ENCODE measurements at places on chromosomes 16 and 17. TPM values are rescaled to one million over a fixed set of nuclear protein-coding genes. Genes with fewer than 3 reads are reported as not detected.
A peak's percentile ranks its signal among the peaks of the same experiment; 100 is the strongest.

The KRTAP2-3 gene
- total RNA-seq, result 1.4 TPM

- no peak overlapping the region for H3K4me3 ChIP-seq
- H3K27me3 ChIP-seq, result no peaks in the 10 kb centered on the region
- H3K27ac ChIP-seq, result peak overlapping the region; percentile 52
Measured at GRCh38 chr16:50338371-50339231, 30.2 kb downstream of the BRD7 start.

- peaks cover 2% of the 10 kb centered on the region for H3K27me3 ChIP-seq
- peaks cover under 1% of the 10 kb centered on the region for H3K4me1 ChIP-seq
- no peak for DNase-seq
- H3K36me3 ChIP-seq, result no peaks in the 10 kb centered on the region
- no peak overlapping the region for H3K4me3 ChIP-seq
Measured at GRCh38 chr16:81946206-81946605, 65.1 kb downstream of the SDR42E1 start.

The IL34 gene
- total RNA-seq, result 1.3 TPM

DNA sequence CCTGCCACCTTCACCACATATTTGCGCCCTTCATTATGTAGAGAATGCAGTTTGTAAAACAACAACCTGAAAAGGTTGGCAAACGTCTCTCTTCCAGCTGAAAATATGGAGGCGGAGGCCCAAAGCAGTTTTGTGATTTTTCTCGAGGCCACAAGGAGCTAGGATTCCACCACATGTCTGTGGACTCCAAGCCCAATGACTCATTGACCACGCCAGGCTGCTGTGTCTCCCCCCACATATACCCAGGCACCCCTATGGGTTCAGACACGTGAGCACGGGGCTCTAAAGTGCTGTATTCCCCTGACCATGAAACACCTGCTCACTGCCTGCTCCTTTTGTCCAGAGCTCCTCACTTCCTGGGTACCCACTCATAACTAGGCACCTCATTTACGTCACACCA lies 121.4 kb upstream of the CDH5 start:
- DNase-seq, result peak; percentile 19
- H3K27me3 ChIP-seq, result no peaks in the 10 kb centered on the region

DNA sequence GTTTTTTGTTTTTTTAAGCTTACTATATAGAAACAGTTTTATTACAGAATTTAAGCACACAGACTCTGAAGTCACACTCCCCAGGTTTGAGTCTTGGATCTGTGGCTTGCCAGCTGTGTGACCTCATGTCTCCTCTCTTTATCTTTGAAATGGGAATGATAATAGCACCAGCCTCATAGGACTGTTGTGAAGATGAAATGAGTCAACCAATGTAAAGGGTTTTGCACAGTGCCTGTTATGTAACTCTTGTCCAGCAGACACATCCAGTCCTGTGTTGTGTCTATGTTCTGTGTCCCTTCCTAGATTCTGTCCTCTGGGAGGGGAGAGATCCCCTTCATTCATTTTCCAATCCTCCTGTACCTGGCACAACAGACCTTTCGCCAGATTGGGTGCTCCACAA lies 3.1 kb upstream of the CPD start:
- H3K27me3 ChIP-seq, result no peaks in the 10 kb centered on the region
- H3K27ac ChIP-seq, result no peak overlapping the region
- no peaks in the 10 kb centered on the region for H3K36me3 ChIP-seq
- DNase-seq, result peak; percentile 28

The KRTAP2-1 gene
- not detected for total RNA-seq

The RSKR gene
- total RNA-seq, result 2.8 TPM

DNA sequence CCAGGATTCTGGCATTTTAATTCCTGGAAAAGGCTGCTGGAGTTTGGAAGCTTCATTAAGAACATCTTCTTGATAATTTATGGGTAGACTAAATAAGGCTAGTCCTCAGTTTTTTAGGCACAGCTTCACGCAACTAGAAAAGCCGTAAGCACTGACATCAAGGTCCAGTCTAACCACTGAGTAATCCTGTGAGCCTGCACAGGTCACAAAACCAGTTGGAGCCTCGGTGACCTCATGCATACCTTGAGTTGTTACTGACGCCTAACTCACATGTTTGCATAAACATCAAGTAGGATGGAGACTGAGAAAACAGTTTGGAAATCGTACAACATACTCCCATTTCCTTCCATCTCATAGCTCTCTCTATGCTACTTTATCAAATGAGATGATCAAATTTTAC lies 63.8 kb upstream of the RCVRN start:
- DNase-seq, result peak; percentile 91
- H3K27me3 ChIP-seq, result no peaks in the 10 kb centered on the region
- H3K4me3 ChIP-seq, result no peak overlapping the region
- no peak overlapping the region for H3K27ac ChIP-seq

GRCh38 chr17:73474370-73474988 lies 162.7 kb upstream of the CDC42EP4 start:
- H3K27me3 ChIP-seq, result no peaks in the 10 kb centered on the region
- no peaks in the 10 kb centered on the region for H3K36me3 ChIP-seq
- H3K4me3 ChIP-seq, result no peak overlapping the region
- H3K27ac ChIP-seq, result no peak overlapping the region
- peak; percentile 39 for DNase-seq

- H3K27me3 ChIP-seq, result no peaks in the 10 kb centered on the region
- peak; percentile 99 for DNase-seq
- H3K36me3 ChIP-seq, result no peaks in the 10 kb centered on the region
- H3K27ac ChIP-seq, result peak overlapping the region; percentile 82
Measured at GRCh38 chr16:29943846-29944799, 17.8 kb upstream of the TMEM219 start.

DNA sequence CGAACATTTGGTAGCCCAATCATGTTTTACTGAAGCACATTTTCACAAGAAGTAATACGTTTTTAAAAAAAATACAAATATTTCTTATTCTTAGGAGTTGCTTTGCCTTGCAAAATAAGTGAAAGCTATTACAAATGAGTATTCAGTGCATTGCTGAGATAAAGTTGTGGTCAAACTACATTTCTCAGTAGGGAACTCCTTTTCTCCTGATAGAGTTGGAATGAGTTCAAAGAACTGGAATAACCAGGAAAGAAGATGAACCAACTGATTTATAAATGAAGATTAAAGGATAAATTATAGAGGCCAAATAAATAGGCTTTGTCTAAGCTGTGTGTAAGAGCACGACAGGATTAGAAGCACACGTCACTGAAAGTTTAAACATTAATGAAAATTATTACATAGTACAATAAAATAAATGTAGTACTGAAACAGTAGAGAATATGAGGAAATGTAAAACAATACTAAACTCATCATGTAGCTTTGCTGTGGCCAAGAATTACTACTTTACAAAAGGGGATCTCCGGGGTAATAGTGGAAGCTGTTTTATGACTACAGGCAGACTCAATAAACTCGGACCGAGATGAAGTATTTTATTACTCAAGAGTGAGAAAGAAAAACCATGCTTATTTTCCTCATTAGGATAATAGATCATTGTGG lies 73.6 kb downstream of the KCNJ2 start:
- DNase-seq, result no peak
- no peaks in the 10 kb centered on the region for H3K4me1 ChIP-seq
- no peaks in the 10 kb centered on the region for H3K27me3 ChIP-seq
- H3K4me3 ChIP-seq, result no peak overlapping the region

DNA sequence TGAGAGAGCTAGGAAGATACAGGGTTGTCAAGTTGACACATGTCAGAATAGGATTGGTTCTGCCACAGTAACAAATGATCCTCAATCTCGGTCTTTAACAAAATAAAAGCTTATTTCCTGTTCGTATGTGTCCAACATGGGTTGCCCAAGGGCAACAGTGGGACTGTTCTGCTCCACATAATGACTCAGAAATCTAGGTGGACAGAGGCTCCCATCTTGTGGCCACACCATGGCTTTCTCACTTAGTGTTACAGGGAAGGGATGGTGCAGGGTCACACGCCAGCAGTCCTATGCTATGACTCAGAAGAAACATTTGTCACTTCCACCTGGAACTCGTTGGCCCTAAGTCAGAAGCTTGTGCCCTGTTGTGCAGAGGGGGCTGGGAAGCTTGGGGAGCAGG lies 364.9 kb downstream of the SNX29 start:
- peak; percentile 75 for DNase-seq
- no peaks in the 10 kb centered on the region for H3K36me3 ChIP-seq
- peaks cover 15% of the 10 kb centered on the region for H3K4me1 ChIP-seq
- no peak overlapping the region for H3K27ac ChIP-seq
- H3K4me3 ChIP-seq, result no peak overlapping the region

The FOXN1 gene
- not detected for total RNA-seq

DNA sequence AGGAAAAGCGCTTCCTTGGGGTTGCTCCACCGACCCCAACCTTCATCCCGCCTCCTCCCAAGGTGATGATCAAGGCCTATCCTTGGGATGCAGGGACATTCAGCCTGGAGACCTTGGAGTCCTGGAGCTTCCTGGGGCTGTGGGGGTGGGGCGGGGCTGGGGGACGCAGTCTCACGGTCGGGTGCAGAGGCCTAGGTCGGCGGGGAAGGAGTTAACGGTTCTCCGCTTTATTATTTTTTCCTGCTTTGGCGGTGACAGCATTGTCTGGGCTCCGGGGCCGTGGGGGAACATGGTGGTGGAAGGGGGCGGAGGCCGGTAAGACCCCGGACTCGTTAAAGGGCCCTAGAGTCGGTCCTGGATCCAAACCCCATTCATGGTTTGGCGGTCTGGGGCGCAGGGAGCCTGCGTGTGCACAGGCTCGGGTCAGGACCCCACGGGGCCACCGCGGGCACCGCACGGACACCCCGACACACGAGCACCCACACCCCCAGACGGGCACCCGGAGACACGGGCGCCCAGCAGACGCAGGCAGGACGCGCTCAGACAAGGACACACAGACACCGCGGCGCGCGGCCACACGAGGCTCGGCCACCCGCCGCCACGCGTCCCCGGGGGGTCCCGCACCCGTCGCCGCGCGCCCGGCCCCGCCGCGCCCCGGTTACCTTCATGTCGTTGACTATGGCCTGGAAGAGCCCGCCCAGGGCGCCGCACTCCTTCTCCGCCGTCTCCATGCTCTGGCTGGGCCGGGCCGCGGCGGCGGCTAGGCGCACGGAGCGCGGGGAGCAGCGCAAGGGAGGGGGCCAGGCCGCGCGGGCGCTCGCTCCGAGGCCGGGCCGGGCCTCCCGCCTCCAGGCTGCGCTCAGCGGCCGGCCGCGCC lies 554 bp downstream of the MTSS2 start:
- H3K27ac ChIP-seq, result peak overlapping the region; percentile 92
- peak overlapping the region; percentile 90 for H3K4me3 ChIP-seq
- peaks cover 18% of the 10 kb centered on the region for H3K36me3 ChIP-seq
- H3K4me1 ChIP-seq, result peaks cover 60% of the 10 kb centered on the region
- H3K27me3 ChIP-seq, result no peaks in the 10 kb centered on the region

DNA sequence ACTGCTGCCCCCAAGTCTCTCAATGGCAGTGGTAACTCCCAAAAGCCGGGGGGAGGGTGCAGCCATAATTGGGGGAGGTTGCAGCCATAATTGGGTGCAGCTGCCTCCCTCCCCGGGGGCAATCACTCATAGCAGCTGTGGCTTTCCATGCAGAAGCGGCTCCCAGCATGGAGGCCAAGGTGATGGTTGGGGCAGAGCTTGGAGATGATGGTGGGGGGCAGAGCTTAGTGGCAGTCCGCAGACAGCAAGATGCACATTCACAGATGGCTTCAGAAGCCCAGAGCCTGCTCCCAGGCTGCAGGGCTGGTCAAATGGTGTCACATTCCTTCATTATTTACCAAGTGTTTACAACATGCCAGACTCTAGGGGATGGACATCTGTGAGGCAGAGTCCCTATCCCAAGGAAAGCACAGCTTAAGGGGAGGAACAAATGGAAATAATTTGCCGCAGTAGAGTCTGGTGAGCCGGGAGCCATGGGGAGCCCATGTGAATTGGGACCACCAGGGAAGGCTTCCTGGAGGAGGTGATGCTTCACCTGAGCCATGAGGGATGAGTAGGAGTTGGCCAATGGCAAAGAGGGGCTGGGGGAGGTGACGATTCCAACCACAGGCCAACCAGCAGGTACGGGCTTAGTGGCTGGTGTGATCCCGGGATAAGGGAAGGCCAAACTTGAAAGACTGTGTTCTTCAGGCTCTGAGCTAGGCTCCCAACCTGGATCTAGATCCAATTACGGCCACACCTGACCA lies 8.1 kb downstream of the DOC2B start:
- H3K27me3 ChIP-seq, result peaks cover 33% of the 10 kb centered on the region
- no peak overlapping the region for H3K27ac ChIP-seq
- no peaks in the 10 kb centered on the region for H3K36me3 ChIP-seq
- DNase-seq, result no peak

GRCh38 chr16:4654011-4654963 lies 29.7 kb downstream of the MGRN1 start:
- peaks cover 65% of the 10 kb centered on the region for H3K36me3 ChIP-seq
- DNase-seq, result no peak
- no peak overlapping the region for H3K27ac ChIP-seq
- H3K4me1 ChIP-seq, result no peaks in the 10 kb centered on the region

GRCh38 chr17:55726440-55726839 lies 3.8 kb upstream of the TMEM100 start:
- DNase-seq, result peak; percentile 91
- H3K27me3 ChIP-seq, result peaks cover 1% of the 10 kb centered on the region
- no peak overlapping the region for H3K27ac ChIP-seq
- peaks cover 9% of the 10 kb centered on the region for H3K4me1 ChIP-seq
- no peak overlapping the region for H3K4me3 ChIP-seq
- H3K36me3 ChIP-seq, result no peaks in the 10 kb centered on the region

GRCh38 chr17:28744104-28744971 lies 527 bp downstream of the TRAF4 start:
- peak overlapping the region; percentile 99 for H3K27ac ChIP-seq
- DNase-seq, result peak; percentile 41
- H3K4me3 ChIP-seq, result peak overlapping the region; percentile 100
- H3K36me3 ChIP-seq, result peaks cover 32% of the 10 kb centered on the region
- no peaks in the 10 kb centered on the region for H3K27me3 ChIP-seq

- peaks cover 9% of the 10 kb centered on the region for H3K36me3 ChIP-seq
- H3K4me3 ChIP-seq, result peak overlapping the region; percentile 75
- H3K4me1 ChIP-seq, result no peaks in the 10 kb centered on the region
- no peaks in the 10 kb centered on the region for H3K27me3 ChIP-seq
- peak overlapping the region; percentile 60 for H3K27ac ChIP-seq
Measured at GRCh38 chr16:28974007-28974436, 556 bp upstream of the SPNS1 start.

GRCh38 chr17:38350035-38350434 lies 1.6 kb upstream of the SOCS7 start:
- peaks cover 4% of the 10 kb centered on the region for H3K4me1 ChIP-seq
- no peak for DNase-seq
- H3K36me3 ChIP-seq, result no peaks in the 10 kb centered on the region

DNA sequence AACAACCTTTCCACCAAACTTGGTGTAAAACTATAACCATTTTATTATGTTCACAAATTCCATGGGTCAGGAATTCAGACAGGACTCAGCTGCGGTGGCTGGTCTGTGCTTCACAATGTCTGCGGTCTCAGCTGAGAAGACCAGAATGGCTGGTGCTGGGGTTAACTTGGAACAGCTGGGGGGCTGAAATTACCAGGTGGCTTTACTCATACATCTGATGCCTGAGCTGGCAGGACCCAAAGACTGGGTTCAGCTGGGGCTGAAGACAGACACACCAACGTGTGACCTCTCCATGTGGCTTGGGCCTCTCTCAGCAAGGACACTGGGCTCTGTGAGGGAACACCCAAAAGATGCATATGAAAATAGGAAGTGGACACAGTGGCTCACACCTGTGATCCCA lies 5.7 kb upstream of the HID1 start:
- H3K4me1 ChIP-seq, result peaks cover 10% of the 10 kb centered on the region
- H3K36me3 ChIP-seq, result no peaks in the 10 kb centered on the region
- no peak overlapping the region for H3K27ac ChIP-seq
- no peak for DNase-seq

GRCh38 chr17:4934173-4934979 lies 2.3 kb downstream of the GP1BA start:
- H3K27me3 ChIP-seq, result no peaks in the 10 kb centered on the region
- no peak overlapping the region for H3K4me3 ChIP-seq
- peak; percentile 38 for DNase-seq
- no peak overlapping the region for H3K27ac ChIP-seq
- peaks cover 19% of the 10 kb centered on the region for H3K36me3 ChIP-seq

The SSTR5 gene
- total RNA-seq, result not detected

The PERCC1 gene
- not detected for total RNA-seq

The SRRM2 gene
- total RNA-seq, result 21.1 TPM

The RGS11 gene
- under 0.01 TPM for total RNA-seq

Measured in IMR-90 (cell line).